CD4-positive, alpha-beta T cell treated with Interleukin-15 for 1 hour (primary cell): ENCODE measurements at places on chromosomes 5 and 9.

DNA sequence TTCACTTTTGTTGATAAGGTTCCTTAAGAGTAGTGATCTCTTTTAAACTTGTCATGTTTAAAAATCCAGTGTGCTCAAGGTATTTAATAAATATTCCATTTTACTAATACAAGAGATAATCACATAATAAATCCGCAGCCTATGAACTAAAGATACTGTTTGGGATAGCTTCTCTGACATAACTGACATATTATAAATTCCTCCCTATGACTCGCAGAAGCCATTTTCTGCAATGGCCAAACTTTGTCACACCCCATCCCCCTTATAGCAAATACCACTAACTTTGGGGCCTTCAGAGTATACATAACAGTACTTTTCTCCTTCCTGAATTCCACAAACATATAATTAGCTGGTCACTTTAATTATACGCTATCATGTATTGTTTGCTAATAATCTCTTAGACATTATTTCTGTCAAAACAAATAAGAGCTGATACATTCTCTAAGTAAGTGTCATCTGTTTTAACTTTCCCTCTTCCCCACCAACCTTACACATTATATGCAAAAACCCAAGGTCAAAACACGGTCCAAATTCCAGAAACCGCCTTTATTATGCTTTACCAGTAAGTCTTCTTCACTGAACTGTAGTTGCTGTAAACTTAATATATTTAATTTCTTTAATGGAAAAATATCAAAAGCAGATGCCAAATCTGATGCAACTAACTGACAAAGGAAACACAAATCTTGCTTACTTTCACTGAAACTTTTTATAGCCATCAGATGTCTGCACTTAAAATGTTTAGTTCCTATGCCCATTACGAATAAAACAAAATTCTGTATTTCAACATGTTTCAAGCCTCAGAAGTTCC is 971 bp downstream of the TMEM267 start:
- DNase-seq, result no peak

GRCh38 chr5:112479418-112479817 is 60.3 kb upstream of the EPB41L4A start:
- DNase-seq, result no peak

DNA sequence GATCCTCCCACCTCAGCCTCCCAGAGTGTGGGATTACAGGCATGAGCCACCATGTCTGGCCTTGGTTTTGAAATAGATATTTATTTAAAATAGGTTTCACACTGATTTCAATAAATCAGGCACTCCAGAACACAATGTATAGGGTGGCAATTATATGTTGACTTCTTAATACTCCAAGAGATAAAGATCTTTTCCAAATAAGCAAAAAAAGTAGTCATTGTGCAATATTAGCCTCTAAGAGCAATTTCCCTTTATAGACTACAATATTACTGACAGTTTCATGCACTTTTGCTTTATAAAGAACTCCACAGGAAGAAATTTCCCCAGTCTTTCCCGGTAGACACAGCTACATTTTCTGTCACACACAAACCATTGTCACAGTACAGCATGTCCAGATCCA is 23.4 kb upstream of the RUFY1 start:
- no peak for DNase-seq

GRCh38 chr9:69062195-69062594 is 26.6 kb downstream of the FXN start:
- DNase-seq, result no peak

GRCh38 chr5:142396436-142397038 is 71.7 kb upstream of the SPRY4 start:
- DNase-seq, result no peak
